ENCODE measurements at places on chromosomes 7 and 10. TPM values are rescaled to one million over a fixed set of nuclear protein-coding genes. Genes with fewer than 3 reads are reported as not detected.

GRCh38 chr10:93071674-93072224 lies 1.9 kb upstream of the CYP26A1 start:
- no peak for DNase-seq

DNA sequence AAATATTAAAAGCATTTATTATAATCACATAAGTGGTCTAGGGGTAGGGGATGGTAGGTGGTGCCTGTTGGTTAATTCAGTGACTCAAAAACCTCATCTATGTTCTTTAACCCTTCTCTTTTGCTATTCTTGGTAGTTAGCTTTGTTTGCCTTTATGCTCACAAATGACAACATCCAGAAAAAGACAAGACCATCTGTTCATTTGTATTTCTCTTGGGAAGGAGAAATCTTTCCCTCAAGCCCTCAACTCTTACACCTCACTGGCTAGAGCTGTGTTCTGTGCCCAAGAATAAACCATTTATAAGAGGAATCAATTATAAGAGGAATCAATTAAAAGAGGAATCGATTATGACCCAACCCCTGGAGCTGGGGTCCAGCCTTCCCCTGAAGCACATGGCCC lies 10.8 kb upstream of the IFRD1 start:
- no peak for DNase-seq

- no peak for DNase-seq
Observed at GRCh38 chr10:80382989-80383388, 25.4 kb upstream of the PRXL2A start.

DNA sequence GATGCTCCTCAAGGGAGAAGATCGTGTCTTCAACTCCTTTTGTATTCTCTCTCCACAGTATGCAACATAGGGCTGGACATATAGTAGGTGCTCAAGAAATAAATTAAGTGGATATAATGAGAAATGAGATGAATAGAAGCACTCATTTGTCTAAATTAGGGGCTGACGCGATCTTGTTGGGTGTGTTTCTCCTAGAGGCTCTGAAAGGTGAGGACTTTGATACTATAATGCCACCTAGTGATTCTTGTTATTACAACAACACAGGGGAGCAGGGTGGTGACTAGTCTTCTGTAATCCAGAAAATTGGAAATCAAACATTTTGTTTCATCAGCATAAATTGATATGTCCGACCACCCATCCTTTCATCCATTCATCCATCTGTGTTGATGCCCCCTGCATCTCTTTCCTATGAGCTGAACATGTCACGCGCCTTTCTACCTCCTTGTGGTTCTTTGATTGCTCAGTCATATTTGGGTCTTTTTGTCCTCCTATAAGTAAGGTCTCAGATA lies 3.5 kb upstream of the CFAP58 start:
- DNase-seq = no peak

- DNase-seq = no peak
Observed at GRCh38 chr7:142177869-142178268, 66.4 kb downstream of the MGAM2 start.

Gene STEAP1
- 0.84 TPM for total RNA-seq

All from gastrocnemius medialis (tissue), 4 donors.